Aorta (tissue), 5 donors: ENCODE measurements at places on chromosomes 12 and 14. TPM values are rescaled to one million over a fixed set of nuclear protein-coding genes. Genes with fewer than 3 reads are reported as not detected.

DNA sequence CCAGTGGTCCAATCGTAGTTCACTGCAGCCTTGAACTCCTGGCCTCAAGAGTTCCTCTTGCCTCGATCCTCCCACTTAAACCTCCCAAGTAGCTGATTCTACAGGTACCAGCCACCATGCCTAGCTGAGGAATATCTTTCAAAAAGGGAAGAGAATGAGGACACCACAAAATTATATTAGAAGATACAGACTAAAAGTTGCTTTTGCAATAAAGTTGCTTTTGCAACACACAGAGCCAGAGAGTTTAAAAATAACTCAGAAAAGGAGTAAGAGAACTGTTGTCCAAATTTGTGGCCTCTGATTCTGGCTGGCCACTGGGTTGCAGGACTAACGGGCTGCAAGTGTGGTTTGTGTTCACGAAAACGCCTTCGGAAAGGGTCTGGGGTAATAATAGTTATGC, 19.8 kb downstream of the TMEM253 start:
- H3K4me3 ChIP-seq, result no peak overlapping the region
- H3K36me3 ChIP-seq, result no peaks in the 10 kb centered on the region
- no peak for DNase-seq
- no peak overlapping the region for H3K27ac ChIP-seq
- no peaks in the 10 kb centered on the region for H3K4me1 ChIP-seq

DNA sequence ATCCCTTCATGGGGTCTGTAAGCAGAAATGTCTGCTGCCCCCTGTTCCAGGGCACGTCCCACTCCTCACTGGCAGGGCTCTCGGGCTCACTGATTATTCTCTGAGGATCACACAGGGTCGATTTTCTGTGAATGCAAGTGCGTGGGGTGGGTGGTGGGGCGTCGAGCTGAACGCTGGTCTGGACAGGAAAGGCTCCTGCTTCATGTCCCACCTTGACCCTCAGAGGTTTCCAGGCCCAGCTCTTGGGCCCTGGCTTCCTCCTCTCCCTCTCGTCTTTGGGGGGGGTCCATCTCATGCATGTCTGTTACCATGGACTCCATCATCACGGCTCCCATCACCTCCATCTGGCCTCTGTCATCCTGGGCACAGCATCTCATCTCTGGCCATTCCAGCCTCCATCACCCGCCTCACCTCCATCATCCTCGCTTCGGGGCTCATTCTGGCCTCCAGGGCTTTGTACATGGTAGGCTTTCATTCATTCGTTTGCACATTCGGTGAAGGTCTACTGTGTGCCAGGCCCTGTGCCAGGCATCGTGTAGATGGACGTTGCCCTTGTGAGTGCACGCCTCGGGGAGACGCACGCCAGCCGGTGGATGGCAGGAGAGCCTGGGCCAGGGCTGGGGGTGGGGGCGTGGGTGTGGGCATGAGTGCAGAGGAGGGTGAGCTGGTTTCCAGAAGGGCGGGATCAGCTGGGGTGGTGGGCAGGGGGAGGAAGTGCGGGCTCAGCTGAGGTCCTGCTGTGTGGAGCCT, 34.7 kb downstream of the RTL1 start:
- DNase-seq, result peak; percentile 68
- no peaks in the 10 kb centered on the region for H3K36me3 ChIP-seq
- no peaks in the 10 kb centered on the region for H3K4me1 ChIP-seq
- no peak overlapping the region for H3K4me3 ChIP-seq
- no peaks in the 10 kb centered on the region for H3K27me3 ChIP-seq

- peaks cover 1% of the 10 kb centered on the region for H3K4me1 ChIP-seq
- DNase-seq, result no peak
- no peaks in the 10 kb centered on the region for H3K27me3 ChIP-seq
- H3K27ac ChIP-seq, result peak overlapping the region; percentile 37
Measured at GRCh38 chr14:30558362-30558674, 640 bp upstream of the G2E3 start.

ALDH1L2 gene
- 17.2 TPM for total RNA-seq

GRCh38 chr12:108814462-108815211, 42.7 kb downstream of the SSH1 start:
- H3K36me3 ChIP-seq, result peaks cover 3% of the 10 kb centered on the region
- no peak overlapping the region for H3K4me3 ChIP-seq
- no peak for DNase-seq

ALX1 gene
- total RNA-seq, result not detected
